IPS-NIHi11 (cell line): ENCODE measurements at places on chromosomes 6 and 20.

- DNase-seq = no peak
These were observed 3.3 kb upstream of the PRDM1 start for GRCh38 chr6:106082735-106083398.

DNA sequence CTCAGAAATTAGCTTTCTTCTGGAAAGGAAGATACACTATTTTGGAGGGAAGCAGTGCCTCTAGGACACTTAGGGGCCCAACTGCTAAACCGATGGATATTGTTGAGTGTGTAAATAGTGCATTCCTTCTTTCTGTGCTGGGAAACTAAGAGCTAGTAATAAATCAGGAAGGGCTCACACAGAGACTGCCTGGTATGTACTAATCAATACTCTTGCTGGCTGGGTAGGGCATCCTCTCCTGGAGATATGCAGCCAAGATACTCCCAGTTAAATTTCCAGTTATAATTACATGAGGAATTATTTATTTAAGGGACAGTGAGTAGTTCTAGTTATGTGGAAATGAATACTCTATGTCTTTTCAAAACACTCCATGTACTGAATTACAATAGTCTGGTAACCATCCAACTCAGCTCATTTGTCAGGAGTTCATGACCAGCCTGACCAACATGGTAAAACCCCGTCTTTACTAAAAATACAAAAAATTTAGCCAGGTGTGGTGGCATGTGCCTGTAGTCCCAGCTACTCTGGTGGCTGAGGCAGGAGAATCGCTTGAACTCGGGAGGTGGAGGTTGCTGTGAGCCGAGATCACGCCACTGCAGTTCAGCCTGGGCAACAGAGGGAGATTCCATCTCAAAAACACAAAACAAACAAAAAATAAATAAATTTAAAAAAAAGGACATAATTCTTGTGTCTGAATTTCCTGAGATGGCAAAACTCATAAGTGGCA is 100.0 kb downstream of the OR2B2 start:
- no peak for DNase-seq

DNA sequence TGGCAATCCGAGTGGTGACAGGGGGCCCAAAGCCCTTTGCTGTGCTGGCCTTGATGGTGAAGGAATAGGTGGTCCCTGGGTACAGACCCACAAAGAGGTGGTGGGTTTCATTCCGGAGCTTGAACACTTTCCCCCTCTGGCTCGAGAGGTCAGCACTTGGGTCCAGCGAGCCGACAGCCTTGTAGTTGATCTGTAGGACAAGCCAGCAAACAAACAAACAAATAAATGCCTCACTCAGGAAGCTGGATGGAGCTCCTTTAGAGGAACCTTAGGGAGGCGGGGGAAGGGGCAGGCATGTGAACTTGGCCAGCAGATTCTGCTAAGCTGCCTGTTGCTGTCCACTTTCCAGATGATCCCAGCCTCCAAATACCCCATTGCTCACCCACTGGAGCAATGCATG is 733.9 kb upstream of the CHD6 start:
- no peak for DNase-seq

- peak; percentile 63 for DNase-seq
These were observed 37.9 kb upstream of the JARID2 start for GRCh38 chr6:15207923-15208322.

DNA sequence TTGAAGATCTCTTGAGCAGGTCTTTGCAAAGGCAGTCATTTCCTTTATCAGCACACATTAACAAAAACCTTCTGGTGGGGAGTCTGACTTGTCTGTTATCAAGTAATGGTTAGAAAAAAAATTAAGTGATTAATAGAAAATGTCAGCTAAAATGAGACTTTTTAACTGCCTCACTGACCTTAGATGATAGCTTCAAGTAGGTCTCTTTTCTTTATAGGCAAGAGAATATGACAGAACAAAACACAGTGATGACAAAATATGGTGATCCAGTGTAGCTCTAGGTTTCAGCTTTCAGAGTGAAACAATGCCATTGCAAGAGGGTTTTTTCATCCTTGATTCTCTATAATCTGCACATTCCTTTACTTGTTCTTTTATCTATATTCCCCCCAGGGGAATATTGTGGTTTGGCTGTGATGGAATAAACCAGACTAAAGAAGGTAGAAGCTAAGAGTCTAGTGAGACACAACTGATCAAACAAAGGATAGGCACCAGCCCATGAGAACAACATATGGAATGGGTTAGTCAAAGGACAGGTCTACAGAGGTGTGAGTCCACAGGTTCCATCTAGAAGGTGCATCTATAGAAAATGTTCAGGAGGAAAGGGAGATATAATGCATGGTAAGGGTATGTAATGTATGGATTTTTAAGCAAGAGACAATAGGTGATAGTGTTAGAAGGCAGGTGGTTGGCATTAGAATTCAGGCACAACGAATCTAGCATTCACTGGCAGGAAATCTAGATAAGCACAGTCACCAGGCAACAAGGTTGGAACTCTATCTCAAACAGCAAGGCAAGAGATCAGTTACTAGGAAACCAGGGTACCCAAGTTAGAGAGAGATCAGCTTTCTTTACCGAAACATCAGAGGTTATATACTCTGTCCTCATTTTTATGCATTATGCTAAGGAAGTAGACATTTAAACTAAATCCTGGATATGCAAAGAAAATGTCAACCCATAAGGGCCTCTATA is 228.9 kb upstream of the SMLR1 start:
- no peak for DNase-seq

GRCh38 chr20:14896569-14896968 is 559.2 kb upstream of the FLRT3 start:
- DNase-seq = no peak

- no peak for DNase-seq
These were observed 75.9 kb downstream of the TAF4 start for GRCh38 chr20:61989741-61990140.

- peak; percentile 31 for DNase-seq
These were observed 10.2 kb downstream of the VSX1 start for GRCh38 chr20:25071734-25072133.

DNA sequence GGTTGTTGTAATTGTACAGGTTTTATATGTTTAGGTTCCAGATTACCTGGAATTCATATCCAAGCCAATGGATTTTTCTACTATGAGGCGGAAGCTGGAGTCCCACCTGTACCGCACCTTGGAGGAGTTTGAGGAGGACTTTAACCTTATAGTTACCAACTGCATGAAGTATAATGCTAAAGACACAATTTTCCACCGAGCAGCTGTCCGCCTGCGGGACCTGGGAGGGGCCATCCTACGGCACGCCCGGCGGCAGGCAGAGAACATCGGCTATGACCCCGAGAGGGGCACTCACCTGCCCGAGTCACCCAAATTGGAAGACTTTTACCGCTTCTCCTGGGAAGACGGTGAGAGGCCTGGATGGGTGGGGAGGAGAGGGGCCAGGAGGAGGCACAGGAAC is 13.6 kb downstream of the BRPF3 start:
- no peak for DNase-seq

DNA sequence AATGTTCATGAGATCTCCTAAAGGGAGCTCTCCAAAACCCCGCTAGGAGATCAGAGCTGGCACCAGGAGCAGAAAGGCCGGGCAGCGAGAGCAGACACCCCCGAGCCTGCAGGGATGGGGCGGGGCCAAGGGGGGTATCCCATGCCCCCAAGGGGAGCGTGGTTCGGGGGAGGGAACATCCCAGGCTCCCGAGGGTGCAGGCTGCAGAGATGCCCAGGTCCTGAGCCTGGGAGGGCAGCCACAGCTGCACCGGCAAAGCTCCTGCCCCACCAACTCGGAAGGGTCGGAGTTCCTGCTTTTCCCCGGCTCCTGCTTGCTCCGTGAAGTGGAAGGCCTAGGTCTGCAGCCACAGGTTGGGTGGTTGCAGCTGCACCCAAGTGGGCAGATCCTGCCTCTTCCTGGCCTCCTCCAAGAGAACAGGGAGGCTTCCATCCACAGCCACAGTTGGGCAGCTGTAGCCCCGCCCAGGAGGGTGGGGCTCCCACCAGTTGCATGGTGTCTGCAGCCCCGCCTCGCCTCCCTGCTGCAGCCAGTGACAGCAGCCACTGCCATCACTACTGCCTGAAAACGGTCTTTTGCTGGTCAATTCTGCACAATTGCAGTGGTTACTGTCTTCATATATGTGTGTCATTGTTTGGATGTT is 13.4 kb upstream of the GMNN start:
- DNase-seq = peak; percentile 54

- DNase-seq = no peak
These were observed 116.2 kb downstream of the KCNQ5 start for GRCh38 chr6:72738091-72738490.

DNA sequence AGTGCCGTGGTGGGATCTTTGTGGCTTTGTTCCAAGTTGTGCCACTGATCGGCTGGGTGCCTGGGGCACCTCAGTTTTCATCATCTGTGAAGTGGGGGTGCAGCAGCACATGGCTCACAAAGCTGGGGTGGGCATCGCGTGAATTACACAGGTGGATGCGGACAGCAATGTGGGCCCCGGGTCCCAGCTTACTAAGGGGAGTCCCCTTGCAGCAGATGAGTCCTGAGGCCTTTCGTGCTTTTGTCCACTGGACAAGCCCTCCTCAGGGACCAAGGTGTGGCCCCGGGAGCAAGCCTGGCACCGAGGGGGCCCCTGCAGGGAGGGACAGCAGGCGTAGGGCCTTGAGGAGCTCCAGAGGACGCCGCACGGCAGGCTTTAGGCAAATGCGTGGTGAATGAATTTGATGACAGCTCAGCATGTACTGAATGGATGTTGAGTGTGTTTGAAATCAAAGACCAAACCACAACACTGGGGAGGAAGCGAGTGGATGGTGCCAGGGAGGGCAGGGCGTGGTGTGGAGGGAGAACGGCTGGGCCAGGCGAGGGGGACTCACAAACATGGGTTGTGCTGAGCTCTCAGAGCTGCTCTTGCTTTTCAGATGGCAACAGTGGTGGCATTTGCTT is 53.2 kb downstream of the IRF4 start:
- DNase-seq = no peak

DNA sequence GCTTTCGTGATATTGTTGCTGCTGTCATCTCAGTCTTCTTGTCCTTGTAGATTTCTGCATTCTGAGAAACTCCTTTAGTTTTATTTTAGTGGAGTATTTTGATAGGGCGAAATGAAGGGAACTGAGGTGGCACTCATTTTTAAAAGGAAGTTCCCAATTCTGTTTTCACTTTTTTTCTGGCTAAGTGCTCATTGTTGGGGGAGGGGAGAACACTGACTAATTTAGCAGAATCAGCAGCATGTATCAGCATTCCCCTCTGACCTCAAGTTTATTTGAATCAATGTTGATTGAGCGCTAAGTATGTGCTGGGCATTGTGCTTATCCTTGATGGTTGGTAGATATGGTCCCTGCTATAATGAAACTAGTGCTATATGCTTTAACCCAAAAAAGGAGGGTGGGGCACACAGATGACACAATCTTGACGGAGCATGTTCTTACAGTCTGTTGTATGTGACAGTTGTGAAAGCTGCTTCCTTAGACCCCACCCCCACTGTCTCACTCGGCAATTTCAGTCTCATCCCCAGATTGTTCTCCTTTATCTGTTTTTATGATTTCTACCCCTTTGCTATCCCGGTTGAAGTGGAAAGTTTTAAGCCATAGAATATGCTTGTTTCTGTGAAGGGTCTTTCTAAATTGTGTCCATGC is 262.4 kb downstream of the SOX4 start:
- DNase-seq = no peak

- DNase-seq = no peak
These were observed 3.1 kb downstream of the TRMT6 start for GRCh38 chr20:5947276-5947675.

DNA sequence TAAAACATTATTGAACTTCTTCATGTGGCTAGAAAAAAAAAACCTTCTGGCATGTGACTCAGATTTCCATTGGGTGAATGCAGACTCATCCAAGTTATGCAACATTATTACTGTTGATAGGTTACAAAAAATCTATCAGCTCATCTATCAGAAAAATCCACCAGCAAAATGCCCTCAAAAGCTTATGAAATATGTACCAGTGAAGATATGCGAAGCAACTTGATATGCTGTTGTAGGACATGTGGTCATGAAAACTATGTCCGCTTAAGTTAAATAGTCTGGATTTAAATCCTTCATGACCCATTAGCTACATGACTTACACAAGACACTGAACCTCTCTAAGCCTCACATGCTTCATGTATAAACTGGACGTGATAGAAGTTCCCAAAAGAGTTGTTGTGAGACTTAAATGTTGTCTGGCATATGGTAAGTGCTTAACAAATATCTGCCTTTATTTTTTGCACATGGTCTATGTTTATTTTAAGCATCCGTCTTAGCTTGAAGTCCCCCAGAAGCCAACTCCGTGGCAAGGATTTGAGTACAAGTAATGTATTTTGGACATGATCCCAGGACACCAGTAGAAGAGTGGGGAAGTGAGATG is 12.5 kb upstream of the BFSP1 start:
- no peak for DNase-seq

- DNase-seq = no peak
These were observed 88.9 kb downstream of the COL12A1 start for GRCh38 chr6:75116946-75117345.

GRCh38 chr6:167990016-167990945 is 7.2 kb upstream of the KIF25 start:
- DNase-seq = no peak
